ENCODE measurements at places on chromosomes 5 and 9.

GRCh38 chr9:5514617-5515260 lies 4.4 kb downstream of the PDCD1LG2 start:
- no peak for DNase-seq

GRCh38 chr5:112210430-112211005 lies 208.6 kb downstream of the EPB41L4A start:
- DNase-seq = peak; percentile 36

DNA sequence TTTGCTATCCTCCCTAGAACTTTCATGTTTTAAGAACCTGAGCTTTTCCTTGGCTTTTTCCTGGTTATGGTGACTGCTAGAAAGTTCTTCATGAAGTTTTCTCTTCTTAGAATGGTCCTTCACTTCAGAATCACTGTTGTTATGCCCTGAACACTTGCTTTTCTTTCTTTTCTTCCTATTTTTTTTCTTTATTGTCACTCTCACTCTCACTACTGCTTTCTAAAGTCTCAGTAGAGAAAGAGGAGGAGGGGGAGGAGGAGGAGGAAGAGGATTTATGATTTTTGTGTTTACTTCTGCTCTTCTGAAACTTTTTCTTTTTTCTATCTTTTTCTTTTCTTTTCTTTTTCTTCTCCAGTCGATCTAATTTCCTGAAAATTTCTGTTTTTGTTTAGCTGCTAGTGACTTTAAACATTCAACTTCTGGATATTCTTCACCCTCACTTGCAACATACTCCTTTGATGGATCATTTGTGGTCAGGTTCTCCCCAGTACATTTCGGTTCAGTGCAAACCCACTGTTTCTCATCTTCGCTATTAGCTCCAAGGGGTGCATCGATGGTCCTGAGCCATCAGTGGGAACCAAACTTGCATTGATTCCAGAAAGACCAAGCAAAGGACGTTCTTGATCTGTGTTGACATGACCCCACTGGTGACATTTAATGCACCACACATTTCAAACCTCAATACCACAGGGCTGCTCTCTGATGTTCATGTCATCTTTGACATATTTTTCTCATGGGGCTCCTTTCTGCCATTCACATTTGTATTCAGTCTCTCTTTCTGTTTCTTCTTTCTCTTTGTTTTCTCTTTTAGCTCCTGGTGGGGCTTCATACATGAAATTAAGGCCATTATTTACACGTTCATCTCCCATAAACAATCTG lies 81.6 kb upstream of the HAND1 start:
- DNase-seq = no peak

DNA sequence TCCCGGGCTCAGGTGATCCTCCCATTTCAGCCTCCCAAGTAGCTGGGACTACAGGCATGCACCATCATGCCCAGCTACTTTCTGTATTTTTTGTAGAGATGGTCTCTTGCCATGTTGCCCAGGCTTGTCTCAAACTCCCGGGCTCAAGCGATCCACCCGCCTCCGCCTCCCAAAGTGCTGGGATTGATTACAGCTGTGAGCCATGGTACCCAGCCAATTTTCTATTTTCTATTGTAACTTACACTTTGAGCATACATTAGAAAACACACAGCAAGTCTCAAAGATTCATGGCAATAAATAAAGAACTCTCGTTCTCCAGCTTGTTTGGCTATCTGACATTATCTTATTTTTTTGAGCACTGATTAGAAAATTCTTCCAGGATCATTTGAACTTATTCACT lies 228.7 kb downstream of the ADAMTS6 start:
- DNase-seq = no peak

GRCh38 chr5:178104492-178104891 lies 8.8 kb upstream of the N4BP3 start:
- DNase-seq = peak; percentile 73

DNA sequence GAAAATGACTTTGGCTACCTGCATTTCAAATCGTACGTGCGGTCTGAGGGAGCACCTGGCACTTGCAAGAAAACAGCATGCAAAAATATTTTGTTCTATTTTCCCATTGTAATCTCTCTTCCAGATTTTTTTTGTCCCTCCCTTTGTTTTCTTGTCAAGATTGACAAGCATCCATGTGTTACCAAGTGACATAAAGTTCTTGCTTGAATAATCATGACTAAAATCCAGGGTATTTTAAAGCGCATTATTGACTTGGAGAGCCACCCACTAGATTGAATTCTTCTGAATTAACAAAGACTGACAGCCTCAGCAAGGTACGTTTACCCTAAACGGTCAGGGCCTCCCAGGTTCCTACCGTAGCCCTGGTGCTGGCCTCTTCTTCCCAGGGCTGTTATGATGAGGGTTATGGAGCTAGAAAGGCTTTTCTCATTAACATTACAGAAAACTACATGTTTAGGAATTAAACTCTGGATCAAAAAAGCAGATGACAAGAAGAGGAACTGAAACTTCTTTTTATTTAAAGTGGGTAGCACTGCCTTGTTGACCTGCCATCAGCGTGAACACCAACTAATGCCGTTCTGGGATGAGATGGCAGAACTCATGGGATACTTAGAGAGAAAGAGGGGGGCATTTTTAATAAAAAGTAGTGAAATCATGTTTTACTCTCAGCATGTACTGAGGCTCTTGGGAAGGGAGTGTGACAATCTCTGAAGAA lies 297.0 kb downstream of the EFNA5 start:
- DNase-seq = no peak

GRCh38 chr9:70110194-70111041 lies 66.8 kb downstream of the MAMDC2 start:
- DNase-seq = peak; percentile 68

DNA sequence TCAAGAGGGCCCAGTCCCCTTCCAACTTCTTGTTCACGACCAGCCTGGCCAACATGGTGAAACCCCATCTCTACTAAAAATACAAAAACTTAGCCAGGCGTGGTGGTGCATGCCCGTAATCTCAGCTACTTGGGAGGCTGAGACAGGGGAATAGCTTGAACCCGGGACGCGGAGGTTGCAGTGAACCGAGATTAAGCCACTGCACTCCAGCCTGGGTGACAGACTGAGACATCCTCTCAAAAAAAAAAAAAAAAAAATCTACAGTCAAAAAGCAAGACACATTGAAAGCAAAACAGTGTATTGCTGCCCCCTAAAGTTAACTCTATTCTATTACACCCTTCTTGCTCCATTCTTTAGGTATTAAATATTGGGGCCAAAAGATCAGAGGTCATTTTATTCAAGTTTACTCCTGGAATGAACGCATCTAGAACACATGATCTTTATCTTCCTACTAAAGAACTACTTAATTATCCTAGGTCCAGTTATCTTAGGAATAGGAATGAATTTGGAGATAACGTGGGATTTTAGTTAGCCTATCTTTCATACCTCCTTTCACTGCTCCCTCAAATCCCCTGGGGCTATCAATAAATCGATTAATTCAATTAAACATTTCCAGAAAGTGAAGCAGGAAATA lies 2.4 kb downstream of the ATG12 start:
- peak; percentile 62 for DNase-seq

DNA sequence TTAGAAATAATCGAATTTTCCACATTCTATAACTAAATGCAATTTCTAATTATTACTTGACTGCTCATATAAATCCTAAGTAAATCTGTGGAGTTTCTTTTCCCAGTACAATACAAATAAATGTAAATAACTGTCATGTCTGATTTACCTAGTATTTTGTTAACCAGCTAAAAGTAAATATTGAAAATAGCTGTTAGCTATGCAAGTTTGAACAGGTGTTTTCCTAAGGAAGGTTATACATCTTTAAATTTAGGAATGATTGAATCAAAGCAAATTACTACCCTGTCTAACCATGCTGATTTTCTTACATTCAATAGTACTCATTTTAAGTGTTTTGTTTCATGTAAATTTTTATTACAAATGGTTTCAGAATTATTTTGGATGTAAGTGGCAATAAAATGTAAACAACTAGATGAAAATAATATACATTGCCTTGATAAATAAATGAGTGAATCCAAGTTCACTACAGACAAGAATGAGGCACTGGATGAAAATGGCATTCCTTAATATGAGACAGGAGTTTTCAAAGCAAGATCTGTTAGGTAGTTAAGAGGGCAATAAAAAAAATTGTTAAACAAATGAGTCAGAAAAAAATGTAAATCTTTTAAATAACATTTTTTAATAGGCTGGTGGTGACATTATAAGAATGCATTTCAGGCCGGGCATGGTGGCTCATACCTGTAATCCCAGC lies 15.8 kb downstream of the MCIDAS start:
- no peak for DNase-seq

DNA sequence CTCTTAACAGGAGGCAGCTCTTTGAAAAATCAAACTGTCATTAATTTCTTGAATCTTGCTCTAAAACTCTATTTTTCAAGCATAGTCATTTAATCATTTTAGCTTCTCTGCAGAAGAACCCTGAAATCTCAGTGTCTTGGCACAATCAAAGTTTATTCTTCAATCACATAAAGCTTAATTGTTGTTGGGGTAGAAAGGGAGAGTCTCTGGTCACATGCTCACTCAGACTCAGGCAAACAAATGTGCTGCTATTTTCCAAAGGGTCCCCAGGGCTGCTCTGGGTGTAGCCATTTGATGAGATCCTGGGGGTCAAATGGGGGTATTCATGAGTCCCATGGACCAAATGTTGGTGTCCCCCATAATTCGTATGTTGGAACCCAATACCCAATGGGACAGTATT lies 114.8 kb downstream of the MSX2 start:
- no peak for DNase-seq

DNA sequence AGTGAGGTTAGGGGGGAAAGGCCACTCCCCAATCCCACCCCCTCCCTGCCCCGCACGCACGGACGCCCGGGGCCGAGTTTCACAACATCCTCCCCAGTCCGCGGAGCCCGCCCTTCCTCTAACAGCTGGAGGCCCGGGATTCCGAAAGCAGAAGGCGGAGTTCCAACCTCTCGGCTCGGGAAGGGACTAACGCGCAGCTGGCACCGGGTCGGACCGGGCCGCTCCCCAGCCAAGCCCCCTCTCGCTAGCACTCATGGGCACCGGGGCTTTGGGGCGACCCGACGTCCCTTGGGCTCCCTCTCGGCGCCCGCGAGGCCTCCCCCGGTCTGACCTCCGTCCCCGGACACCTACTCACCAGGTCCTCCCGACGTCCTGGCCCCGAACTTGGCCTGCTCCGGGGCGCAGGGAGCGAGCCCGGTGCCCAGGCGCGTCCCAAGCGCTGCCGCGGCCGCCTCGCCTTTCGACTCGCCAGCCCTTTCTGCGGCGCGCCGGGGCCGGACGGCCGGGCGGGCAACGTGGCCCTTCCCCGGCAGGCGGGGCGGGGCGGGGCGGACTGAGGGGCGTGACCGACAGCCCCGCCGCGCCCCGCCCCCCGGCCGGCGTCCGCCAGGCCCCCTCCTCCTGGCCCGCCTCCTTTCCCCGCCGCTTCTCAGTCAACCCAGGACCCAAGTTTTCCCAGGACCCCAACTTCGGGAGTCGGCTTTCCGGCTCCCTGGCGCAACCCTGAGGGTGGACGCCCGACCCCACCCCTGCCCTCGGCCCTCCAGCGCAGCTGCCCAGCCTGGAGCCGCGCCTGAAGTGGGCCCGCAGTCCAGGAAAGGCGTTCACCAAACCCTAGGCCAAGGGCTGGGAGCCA lies at the start of gene MGAT1:
MGAT1 (minus strand) TSS at position 482 of the 856 bp plus-strand sequence. CDS start 9,835 bp downstream, outside the sequence.
- DNase-seq = peak; percentile 84

DNA sequence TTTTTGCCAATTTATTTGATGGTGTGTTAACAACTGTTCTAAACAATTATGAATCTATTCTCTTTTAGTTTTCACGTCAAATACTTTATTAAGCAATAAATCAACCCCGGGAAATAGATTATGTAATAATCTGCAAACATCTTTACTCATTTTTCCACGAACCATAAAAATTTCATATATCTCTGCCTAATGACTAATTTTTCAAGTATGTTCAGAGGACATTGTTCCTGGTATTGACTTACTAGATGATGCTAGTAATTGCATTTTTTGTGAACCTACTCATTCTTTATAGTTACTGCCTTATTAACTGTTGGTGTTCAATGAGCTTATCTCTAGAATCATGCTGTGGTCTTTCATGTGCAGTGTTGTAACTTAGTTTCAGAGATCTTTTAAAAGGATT lies 41.0 kb upstream of the FBN2 start:
- peak; percentile 5 for DNase-seq

GRCh38 chr5:36670548-36670947 lies 64.1 kb downstream of the SLC1A3 start:
- DNase-seq = no peak

DNA sequence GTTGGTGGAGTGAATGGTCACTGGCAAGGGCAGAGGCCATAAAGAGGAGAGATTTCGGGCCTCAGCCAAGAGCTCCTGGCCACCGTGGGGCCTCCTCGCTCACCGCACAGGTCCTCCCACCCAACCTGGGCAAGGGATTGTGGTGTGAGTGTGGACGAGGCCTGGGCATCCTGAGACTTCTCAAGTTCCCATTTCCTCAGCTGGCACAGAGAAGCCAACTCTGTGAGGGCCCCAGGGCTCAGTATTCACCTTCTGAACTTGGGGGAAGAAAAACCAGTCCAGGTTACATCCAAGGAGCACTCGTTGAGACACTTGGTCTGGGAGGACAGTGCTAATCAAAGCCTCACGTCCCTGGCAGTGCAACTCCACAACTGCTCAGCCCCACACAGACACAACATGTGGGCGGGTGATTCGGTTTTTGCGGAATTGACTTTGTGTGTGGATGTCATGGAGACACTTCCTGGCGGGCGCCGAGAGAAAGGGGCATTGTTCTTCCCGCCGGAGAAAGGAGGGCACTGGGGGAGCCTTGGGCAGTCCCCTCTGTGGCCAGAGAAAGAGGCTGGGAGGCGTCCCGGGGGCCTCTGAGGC lies 28.5 kb upstream of the NKD2 start:
- no peak for DNase-seq

GRCh38 chr9:32956606-32957005 lies 44.8 kb downstream of the APTX start:
- DNase-seq = no peak

DNA sequence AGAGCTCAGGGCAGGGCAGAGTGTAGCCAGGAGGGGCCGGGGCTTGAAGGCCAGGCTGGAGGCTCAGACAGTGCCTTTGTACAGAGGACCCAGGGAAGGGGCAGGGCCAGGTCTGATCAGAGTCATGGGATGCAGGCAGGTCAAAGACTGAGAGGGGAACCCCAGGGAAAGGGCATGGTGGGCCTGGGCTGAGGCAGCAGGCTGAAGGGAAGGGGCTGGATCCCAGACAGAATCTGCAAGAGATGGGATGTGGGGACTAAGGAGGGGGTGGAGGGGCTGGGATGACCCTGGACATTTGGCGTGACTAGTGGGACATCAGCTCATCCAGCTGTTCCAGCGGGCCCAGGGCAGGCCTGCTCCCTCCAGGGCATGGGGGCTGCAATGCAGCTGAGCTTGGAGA lies 15.5 kb upstream of the MRNIP start:
- DNase-seq = no peak

DNA sequence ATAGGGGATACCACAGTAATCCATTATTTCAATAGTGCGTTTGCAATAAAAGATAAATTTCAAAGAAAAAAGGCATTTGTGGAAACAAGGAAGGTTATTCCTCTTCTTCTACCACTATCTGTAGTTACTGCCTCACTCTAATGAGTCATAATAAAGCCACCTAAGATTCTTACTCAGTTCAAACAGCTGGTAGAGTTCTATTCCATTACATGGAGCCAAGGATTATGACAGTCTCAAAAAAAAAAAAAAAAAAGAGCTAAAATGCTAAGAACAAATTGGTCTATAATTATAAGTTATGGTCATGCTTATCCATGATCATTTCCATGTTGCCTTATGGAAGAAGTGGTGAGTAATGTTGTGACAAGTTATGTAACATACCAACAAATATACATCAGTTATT lies 46.3 kb downstream of the DENND1A start:
- peak; percentile 62 for DNase-seq

- DNase-seq = no peak
Observed at GRCh38 chr9:82206490-82206889, 217.9 kb downstream of the SPATA31D1 start.

GRCh38 chr9:99362321-99362720 lies 140.2 kb downstream of the SEC61B start:
- no peak for DNase-seq
